MM.1S (cell line): ENCODE measurements at places on chromosomes 16 and 17.

GRCh38 chr16:19118938-19119431 lies 5.2 kb downstream of the ITPRIPL2 start:
- H3K27ac ChIP-seq: no peak overlapping the region
- DNase-seq: no peak
- no peaks in the 10 kb centered on the region for H3K4me1 ChIP-seq
- H3K36me3 ChIP-seq: no peaks in the 10 kb centered on the region
- H3K4me3 ChIP-seq: peak overlapping the region; percentile 40

- peaks cover 3% of the 10 kb centered on the region; the same call in 1 of the 2 replicates for H3K4me1 ChIP-seq
- H3K4me3 ChIP-seq: no peak overlapping the region
- no peaks in the 10 kb centered on the region for H3K36me3 ChIP-seq
- H3K27ac ChIP-seq: no peak overlapping the region
Measured at GRCh38 chr17:51128076-51128475, 7.4 kb upstream of the SPAG9 start.

DNA sequence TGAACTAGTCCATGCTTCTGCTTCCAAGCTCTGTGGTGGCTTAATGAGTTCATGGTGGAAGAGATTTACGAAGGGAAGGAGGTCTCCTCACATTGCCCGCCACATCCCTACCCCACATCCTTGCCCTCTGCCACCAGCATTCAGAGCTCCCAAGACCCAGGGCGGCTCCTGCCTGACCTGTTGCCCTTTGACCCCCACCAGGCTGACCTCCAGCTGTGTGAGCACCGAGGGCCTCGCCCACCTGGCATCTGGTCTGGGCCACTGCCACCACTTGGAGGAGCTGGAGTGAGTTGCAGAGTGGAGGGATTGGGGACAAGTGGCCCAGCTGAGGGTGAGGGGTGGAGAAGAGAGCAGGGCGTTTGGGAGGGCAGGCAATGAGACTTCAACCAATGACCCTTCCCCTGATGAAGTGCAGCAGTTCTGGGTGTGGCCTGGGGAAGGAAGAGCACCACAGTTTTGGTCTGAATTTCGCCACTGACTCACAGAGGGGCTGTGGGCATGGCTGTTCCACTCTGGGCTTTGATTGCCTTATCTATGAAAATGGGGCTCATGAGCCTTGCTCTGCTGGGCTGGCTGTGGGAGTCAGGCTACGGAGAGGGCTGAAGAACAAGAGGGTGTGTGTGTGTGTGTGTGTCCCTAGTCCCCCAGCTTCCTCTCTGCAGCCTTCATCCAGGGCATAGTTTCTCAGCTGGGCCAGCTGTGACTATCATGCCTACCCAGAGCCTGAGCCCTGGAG lies 22.6 kb upstream of the CPNE2 start:
- H3K4me3 ChIP-seq: no peak overlapping the region
- H3K27ac ChIP-seq: no peak overlapping the region
- no peak for DNase-seq
- H3K27me3 ChIP-seq: peaks cover 18% of the 10 kb centered on the region
- no peaks in the 10 kb centered on the region for H3K36me3 ChIP-seq
- peaks cover 24% of the 10 kb centered on the region for H3K4me1 ChIP-seq

DNA sequence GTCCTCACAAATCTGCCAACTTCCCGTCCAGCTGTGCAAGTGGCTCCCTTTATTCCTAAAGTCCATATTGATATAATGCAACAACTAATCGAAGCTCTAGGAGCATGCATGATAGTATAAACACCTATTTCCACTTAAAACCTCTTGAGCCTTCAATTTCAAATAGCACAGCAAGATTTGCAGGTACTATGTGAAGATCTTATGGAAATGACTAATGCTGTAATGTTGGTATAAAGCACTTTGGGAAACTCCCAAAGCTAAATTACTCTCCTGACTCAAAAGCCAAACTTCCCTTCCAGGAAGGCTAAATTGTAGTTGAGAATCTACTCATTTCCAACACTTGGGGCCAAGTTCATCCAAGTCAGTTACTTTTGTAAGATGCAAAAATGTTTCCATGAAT lies 287.6 kb upstream of the CDH11 start:
- H3K4me1 ChIP-seq: peaks cover 6% of the 10 kb centered on the region
- no peak overlapping the region for H3K4me3 ChIP-seq
- no peak overlapping the region for H3K27ac ChIP-seq
- H3K27me3 ChIP-seq: no peaks in the 10 kb centered on the region

DNA sequence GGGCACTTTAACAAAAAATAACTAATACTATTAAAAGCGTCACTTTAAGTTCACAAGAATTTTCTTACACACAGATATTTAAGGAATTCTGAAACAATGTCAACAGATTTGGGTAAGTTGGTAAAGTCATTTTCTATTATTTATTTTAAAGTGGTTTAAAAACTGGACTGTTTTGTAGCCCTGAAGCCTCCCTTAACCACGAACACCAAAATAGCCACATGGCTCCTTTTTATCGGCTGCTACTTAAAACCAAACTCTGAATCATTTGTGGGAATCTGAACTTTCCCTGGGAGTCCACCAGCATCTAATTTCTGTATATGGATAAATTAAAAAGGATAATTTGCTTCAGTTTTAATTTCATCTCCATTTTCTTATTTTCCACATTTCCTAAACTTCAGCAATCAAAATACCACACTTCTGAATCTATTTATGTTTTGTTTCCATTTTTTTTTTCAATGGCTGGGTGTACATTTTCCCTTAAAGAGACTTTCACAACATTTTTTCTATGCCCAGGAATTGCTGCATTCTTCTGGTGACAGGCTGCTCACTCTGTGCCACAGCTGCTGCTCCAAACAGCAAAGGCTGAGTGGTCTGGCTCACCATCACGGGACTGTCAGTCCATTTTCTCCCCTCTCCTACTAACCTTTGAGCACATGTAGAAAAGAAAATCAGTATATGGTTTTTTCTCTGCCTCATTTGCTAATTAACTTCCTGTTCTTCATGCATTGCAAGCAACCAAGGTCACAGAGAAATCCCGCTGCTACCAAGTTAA lies 255.5 kb upstream of the KCNJ16 start:
- H3K27ac ChIP-seq: no peak overlapping the region
- H3K4me3 ChIP-seq: no peak overlapping the region
- H3K36me3 ChIP-seq: no peaks in the 10 kb centered on the region
- DNase-seq: no peak
